CD4-positive, alpha-beta T cell (primary cell): ENCODE measurements at places on chromosomes 2 and 18.

- H3K4me3 ChIP-seq = no peak overlapping the region
- H3K27ac ChIP-seq = no peak overlapping the region
- no peaks in the 10 kb centered on the region for H3K36me3 ChIP-seq
- H3K4me1 ChIP-seq = no peaks in the 10 kb centered on the region
Observed at GRCh38 chr2:228869636-228870264, 401.3 kb downstream of the PID1 start.

DNA sequence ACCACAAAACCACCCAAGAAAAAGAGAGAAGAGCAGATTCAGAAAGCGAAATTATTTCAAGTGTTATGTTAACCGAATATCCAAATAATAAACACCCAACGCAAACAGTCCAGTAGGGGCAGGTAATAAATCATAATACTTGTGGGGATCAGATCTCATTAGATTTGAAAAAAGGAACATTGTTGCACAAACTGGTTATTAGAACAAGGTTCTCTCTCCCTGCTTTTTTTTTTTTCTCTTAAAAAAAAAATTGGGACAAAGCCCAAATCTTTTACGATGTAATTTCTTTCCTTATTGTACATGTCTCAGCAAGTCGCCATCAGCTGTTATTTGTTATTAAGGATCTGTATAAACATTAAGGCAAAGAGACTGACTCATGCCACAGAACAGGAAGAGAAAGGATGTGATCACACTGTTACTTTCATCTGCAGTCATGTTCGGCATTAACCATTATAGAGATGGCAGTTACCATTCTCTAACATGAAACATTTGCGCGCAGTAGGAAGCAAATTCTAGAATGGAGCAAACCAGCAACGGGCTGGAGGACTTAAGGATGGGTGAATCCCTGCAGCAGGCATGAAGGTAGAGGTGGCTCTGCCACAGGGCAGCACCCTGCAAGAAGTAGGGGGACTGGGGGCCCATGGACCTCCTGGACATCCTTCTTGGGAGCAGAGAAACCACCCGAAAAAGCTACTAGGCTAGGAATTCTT is 42.0 kb downstream of the EPHA4 start:
- no peaks in the 10 kb centered on the region for H3K36me3 ChIP-seq
- H3K27me3 ChIP-seq = no peaks in the 10 kb centered on the region
- DNase-seq = no peak
- peak overlapping the region; percentile 8 for H3K27ac ChIP-seq
- H3K4me1 ChIP-seq = peaks cover 48% of the 10 kb centered on the region

DNA sequence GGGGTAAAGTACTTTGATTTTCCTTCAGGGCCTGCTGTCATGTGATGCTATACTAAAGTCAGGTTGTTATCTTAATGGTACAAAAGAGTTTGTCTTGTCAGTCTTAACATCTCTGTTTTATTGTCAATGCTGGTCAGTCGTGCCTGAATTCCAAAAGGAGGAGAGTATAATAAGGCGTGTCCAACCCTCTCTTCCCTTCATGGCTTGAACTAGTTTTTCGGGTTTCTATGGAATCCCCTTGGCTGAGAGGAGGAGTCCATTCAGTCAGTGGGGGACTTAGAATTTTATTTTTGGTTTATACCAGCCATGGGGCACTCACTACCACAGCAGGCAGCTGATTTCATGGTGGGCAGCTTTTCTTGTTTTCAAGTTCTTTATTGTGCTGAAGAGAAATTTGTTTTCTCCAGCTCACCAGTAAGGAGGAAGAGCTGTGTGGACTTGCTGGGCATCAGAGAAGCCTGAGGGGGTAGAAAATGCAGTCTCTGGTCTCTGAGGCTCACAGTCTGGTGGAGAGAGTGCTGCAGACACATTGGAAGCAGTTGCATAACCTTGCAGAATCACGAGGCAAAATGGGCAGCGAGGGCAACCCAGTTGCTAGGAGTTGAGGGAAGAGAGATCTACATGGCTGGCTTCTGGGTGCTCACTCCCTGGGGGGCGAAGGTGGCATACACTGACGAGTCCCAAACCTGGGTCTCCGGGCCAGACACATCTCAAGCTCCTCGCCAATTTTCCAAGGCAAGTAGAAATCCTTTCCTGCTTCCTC is 193.1 kb downstream of the ZBTB7C start:
- H3K27me3 ChIP-seq = no peaks in the 10 kb centered on the region
- no peak overlapping the region for H3K4me3 ChIP-seq
- no peaks in the 10 kb centered on the region for H3K4me1 ChIP-seq
- H3K27ac ChIP-seq = no peak overlapping the region
- no peaks in the 10 kb centered on the region for H3K36me3 ChIP-seq

DNA sequence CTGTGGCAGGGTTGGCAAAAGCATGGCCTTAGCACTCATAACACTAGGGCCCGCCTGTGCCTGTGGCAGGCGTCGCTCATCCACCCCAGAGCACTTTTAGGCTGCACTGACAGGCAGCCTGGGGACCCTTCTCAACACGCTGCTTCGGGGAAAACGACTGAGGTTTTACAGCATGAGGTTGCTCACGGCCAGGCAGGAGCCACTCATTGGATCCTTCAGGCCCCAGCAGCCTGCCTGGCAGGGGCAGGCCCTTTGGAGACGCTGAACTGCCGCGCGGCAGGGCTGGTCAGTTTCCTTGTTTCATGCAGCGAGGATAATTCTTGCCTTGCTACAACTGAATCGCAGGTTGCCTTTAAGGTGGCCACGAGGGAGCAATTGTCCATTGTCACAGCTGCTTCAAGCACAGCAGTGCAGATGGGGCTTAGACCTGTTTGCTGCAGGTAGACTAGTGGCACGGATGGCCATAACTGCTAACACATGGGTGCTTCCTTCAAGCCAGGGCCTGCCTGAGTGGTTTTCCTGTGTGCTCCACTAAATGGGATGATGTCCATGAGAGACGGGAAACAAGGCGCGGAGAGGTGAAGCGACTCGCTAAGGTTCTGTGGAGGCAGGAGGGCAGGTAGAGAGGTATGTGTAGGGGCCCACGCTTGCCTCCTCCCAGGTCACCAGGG is 49.9 kb upstream of the HS6ST1 start:
- no peak overlapping the region for H3K27ac ChIP-seq
- H3K4me1 ChIP-seq = peaks cover 16% of the 10 kb centered on the region
- no peaks in the 10 kb centered on the region for H3K36me3 ChIP-seq
- no peaks in the 10 kb centered on the region for H3K27me3 ChIP-seq

DNA sequence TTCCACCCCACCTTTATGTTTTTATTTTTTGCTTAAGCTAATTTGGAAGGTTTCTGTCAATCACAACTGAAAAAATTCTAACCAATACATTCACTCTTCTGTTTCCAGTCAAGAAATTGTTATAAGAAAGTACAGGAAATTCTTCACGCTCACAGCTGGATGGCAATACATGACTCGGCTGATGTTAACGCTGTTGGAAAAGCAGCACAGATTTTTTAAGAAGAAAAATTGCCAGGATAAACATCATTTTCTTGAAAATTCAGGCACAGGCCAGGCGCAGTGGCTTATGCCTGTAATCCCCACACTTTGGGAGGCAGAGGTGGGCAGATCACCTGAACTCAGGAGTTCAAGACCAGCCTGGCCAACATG is 46.1 kb downstream of the STPG4 start:
- no peak overlapping the region for H3K27ac ChIP-seq
- no peak for DNase-seq
- no peaks in the 10 kb centered on the region for H3K27me3 ChIP-seq
- H3K4me1 ChIP-seq = no peaks in the 10 kb centered on the region
- H3K4me3 ChIP-seq = no peak overlapping the region
- H3K36me3 ChIP-seq = no peaks in the 10 kb centered on the region

GRCh38 chr2:190186238-190186637 is 123.7 kb upstream of the MSTN start:
- DNase-seq = no peak
- H3K27me3 ChIP-seq = peaks cover 6% of the 10 kb centered on the region
- no peak overlapping the region for H3K4me3 ChIP-seq
- H3K27ac ChIP-seq = no peak overlapping the region
- H3K4me1 ChIP-seq = no peaks in the 10 kb centered on the region

GRCh38 chr18:5627776-5628511 is 84.1 kb upstream of the EPB41L3 start:
- DNase-seq = no peak
- H3K36me3 ChIP-seq = no peaks in the 10 kb centered on the region
- peak overlapping the region; percentile 25 for H3K4me3 ChIP-seq
- H3K27me3 ChIP-seq = peaks cover 43% of the 10 kb centered on the region
- H3K27ac ChIP-seq = no peak overlapping the region
- peaks cover 23% of the 10 kb centered on the region for H3K4me1 ChIP-seq
